ENCODE measurements at places on chromosomes 7 and 10.

- DNase-seq, result no peak
Observed at GRCh38 chr10:58842860-58843376, 330.2 kb downstream of the BICC1 start.

GRCh38 chr10:123464430-123465323, 201.5 kb upstream of the GPR26 start:
- DNase-seq, result no peak

- DNase-seq, result no peak
Observed at GRCh38 chr7:40643664-40644063, 508.9 kb downstream of the SUGCT start.

GRCh38 chr7:15341817-15342216, 220.0 kb downstream of the AGMO start:
- no peak for DNase-seq

GRCh38 chr10:111298031-111298430, 221.2 kb downstream of the ADRA2A start:
- DNase-seq, result no peak

DNA sequence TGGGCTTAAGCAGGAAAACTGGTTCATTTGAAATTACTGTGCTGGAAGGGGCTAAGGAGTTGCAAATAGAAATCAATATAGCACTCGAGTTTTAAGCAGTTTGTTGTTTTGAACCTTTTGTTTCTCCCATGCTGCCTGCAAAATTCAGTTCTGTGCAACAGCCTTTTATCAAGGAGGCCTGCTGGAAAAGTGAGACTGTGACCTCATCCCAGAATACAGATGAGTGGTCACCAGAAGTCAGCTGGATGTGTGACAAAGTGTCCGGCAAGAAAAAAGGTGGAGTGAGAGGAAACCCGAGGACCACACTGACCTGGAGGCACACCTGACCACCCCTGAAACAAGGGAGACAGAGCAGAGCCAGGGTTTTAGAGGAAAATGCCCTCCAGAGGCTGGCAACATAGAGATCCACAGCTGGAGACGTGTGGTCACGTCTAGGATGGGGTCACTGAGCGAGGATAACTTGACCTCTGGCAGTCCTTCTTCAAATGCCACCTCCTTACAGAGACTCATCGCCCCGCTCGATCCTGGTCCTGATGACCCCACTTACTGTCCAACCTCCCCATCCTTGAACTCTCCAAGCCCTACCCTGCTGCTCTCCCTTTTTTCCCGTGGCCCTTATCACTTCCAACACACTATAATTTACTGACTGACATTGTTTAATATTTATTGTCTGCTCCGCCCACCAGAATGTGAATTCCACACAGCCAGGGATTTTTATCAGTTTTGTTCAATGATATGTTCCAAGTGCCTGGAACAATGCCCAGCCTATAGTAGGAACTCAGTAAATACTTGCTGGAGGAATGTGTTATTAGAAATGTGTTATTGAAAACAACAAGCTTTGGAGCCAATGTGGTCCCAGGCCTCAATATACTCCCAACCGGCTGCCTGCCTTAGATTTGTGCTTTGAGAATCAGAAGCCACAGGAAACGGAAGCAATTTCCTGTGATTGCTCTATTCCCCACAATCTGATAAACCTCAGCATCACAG, 243.8 kb downstream of the GLI3 start:
- DNase-seq, result no peak

All from stimulated activated naive CD8-positive, alpha-beta T cell treated with anti-CD3 and anti-CD28 coated beads, Interleukin-15, amount 100 ng/mL, for 72 hours (primary cell).